ENCODE measurements at places on chromosomes 3 and 15.
A peak's percentile ranks its signal among the peaks of the same experiment; 100 is the strongest.

GRCh38 chr3:24986612-24987011 is 441.5 kb upstream of the RARB start:
- DNase-seq: no peak

DNA sequence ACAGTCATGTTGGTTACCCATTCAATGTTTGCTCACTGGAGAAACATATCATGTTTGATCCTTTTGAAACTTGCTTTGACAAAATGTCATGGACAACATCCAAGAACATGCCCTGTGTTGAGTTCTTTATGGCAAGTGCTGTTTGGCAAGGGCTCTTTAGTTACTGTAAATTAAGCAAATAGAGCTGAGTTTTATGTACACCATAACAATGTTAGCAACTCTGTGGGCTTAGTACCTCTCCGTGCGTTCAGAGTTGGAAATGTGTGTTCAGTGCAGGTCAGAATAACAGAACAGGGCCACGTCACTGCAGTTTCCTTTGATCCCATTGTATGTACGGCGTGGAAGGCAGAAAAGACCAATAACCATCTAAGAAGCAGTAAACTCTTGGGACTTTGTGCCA is 132.5 kb downstream of the MYRIP start:
- no peak for DNase-seq

DNA sequence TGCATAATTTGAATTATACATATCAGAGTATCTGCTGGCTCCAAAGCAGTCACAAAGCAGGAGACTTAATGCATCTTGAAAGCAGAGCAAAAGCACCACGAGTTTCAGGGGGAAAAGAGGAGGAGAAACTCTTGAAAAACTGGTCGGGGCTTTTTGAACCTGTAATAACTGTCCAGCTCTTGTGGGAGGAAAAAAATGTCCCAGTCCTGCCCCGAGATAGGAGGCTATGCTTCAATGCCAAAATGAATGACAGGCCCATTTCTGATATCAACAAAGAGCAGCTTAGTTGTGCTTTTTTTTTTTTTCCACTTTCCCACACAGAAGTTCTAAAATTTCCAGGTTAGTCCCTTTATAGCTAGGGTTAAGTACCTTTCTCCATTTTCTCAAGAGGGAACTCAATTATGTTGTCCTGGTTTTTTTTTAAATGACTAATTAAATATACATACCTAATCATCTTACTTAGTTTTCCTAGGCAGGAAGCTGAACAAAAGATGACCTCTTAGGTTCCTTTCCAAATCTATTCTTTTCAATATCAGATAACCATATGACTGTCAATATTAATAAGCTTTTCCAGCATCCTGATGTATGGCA is 120.2 kb downstream of the TFDP2 start:
- DNase-seq: no peak

DNA sequence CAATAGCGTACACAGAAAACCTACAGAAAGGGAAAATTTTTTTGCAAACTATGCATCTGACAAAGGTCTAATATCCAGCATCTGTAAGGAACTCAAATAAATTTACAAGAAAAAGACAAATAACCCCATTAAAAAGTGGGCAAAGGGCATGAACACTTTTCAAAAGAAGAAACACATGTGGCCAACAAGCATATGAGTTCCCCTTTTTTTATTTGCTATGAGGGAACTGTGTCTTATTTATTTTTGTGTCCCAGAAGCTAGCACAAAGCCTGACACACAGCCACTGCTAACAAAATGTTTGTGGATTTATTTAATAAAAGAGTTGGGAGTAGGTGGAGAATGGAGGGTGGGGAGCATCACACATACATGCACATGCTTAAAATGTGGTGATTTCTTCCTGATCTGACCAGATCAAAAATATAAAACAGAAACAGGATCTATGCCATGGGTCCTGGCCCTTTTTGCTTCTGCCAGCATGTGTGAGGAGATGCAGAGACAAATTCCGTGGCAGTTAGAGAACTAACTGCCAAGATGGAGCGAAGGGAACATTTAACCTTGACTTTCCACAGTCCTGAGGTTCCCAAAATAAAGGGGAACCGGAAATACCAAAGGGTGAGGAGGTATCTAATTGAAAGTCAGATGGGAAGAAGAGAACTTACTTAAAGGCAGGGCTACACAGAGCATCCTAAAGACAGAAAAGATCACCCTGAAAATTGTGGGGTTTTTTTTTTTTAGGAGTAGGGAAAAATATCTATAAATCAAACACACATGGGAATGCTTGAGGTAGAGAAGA is at the start of gene TMEM202:
TMEM202 (plus strand) TSS at position 510 of the 793 bp plus-strand sequence; CDS start at position 532, 22 bp downstream.
- no peak for DNase-seq

GRCh38 chr3:127655641-127656040 is 17.1 kb upstream of the ABTB1 start:
- peak; percentile 68 for DNase-seq

GRCh38 chr15:38864122-38864521 is 299.5 kb upstream of the RASGRP1 start:
- no peak for DNase-seq

DNA sequence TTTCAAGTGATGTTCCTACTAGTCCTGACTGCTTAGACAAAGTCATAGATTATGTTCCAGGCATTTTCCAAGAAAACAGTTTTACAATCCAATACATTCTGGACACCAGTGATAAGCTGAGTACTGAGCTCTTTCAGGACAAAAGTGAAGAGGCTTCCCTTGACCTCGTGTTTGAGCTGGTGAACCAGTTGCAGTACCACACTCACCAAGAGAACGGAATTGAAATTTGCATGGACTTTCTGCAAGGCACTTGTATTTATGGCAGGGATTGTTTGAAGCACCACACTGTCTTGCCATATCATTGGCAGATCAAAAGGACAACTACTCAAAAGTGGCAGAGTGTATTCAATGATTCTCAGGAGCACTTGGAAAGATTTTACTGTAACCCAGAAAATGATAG is 3.8 kb downstream of the TIPARP start:
- DNase-seq: no peak

DNA sequence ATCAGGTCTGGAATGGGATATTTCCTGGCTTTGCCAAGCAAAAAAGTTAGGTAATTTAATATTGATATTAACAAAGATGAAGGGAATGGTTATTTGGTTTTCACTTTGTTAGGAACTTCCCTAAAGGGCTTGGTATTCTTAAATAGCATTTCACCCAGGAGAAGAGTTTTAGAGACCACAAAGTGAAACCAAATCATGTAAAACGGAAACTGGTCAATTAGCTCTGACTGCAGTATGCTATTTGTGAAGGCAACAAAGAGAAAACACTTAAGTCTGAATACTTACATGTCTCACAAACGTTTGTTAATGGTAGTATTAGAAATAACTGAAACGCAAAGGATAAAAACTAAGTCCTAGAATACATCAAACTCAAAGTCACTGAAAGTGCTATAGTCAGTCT is 32.4 kb upstream of the SETMAR start:
- no peak for DNase-seq

DNA sequence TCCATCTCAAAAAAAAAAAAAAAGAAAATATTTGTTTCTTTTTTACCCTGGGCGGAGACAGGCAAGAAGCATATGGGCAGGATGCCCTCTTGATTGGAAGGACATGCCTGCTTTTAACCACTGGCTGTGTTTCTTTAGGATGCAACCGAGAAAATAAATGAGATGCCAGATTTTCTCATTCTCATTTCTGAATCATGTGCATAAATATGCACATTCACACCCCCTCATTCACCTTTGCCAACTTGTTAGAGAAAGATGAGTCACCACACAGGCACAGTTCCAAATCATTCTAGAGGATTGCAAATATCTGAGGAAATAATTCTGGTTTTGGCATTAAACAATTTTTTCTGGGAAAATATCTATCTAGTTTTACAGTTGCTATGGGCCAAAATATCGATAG is 3.3 kb downstream of the LIPH start:
- no peak for DNase-seq

GRCh38 chr15:39438260-39438659 is 142.6 kb upstream of the THBS1 start:
- DNase-seq: no peak

All from coronary artery (tissue), 2 donors.